ENCODE measurements at places on chromosomes 2 and 18.

DNA sequence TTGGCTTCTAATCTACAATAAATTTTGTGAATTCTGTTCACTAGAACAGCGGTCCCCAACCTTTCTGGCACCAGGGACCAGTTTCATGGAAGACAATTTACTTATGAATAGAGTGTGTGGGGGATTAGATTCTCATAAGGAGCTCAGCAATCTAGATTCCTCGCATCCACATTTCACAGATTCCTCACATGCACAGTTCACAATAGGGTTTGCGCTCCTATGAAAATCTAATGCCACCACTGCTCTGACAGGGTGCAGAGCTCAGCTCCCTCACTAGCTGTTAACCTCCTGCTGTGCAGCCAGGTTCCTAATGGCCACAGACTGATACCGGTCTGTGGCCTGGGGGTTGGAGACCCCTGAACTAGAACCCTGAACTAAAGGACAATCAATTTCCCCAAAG is 1568.6 kb upstream of the NXPH2 start:
- DNase-seq: no peak

- peak; percentile 88 for DNase-seq
Observed at GRCh38 chr2:73176881-73177644, 25.3 kb upstream of the NOTO start.

- no peak for DNase-seq
Observed at GRCh38 chr2:195663007-195663406, 6.0 kb downstream of the SLC39A10 start.

- no peak for DNase-seq
Observed at GRCh38 chr2:143230506-143231253, 101.5 kb downstream of the ARHGAP15 start.

DNA sequence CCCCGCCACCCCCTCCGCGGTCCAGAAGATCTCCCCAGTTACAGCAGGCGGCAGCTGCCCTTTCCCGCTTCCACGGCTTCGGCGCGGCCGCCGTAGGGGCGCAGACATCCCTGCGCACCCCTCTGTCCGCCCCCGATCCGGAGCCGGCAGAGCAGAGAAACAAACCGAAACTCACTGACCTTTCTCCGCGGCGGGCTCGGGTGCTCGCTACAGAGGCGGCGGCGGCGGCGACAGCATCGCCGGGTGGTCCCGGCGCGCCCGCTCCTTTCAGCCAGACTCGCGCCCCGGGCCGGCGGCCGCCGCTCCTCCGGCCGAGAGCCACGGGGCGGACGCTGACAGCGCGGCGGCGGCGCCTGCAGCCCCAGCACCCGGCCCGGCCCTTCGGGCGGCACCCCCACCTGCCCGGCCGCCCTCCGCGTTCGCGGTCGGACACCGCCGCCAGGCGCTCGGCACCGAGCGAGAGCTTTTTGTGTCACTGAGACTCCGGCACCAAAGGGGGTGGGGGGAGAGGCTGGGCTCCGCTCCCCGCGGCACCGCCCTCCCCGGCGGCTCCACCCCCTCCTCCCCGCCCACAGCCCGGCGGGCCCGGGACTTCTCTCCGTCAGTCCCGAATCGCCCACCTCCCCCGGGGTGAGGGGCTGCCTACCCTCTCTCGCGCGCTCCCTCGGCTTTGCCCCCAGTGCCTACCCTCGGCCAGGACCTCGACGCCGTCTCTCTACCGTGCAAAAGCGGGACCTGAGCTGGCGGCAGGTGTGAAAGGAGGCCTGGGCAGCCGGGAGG is 1.4 kb upstream of the RNF152 start:
- DNase-seq: peak; percentile 60

- no peak for DNase-seq
Observed at GRCh38 chr2:157304811-157305722, 20.6 kb downstream of the ERMN start.

- DNase-seq: no peak
Observed at GRCh38 chr18:56240405-56240804, 398.0 kb downstream of the TXNL1 start.

DNA sequence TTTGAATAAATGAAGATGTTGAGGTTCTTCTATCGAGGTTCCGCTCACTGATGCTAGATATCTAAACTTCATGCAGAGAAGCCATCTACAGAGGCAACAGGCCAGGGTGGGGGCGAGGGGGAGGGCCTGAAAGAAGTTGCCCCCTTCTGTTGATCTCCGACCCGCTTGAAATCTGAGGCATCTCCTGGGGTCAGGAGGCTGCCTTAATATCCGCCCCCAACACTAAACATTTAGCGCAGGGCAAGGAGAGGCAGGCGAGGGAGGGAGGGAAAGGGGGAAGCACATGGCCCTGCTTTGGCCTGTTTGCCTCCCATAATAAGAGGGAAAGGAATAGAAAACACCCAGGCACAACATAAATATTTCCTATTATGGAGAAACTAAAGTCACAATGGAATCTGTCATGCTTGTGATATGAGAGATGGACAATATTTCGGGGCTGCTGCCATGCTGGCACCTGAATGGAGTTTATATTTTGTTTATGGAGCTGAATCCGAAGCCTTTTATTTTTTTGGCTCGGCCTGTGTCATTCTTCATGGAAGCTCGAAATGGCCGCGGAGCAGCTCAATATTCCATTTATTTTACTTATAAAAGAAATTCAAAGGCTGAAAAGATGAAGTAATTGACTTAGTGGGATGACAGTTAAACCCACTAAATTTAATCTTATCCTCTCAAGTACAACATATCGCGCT is 221.1 kb downstream of the INSIG2 start:
- DNase-seq: no peak

GRCh38 chr2:4502230-4502843 is 799.0 kb downstream of the DCDC2C start:
- no peak for DNase-seq

DNA sequence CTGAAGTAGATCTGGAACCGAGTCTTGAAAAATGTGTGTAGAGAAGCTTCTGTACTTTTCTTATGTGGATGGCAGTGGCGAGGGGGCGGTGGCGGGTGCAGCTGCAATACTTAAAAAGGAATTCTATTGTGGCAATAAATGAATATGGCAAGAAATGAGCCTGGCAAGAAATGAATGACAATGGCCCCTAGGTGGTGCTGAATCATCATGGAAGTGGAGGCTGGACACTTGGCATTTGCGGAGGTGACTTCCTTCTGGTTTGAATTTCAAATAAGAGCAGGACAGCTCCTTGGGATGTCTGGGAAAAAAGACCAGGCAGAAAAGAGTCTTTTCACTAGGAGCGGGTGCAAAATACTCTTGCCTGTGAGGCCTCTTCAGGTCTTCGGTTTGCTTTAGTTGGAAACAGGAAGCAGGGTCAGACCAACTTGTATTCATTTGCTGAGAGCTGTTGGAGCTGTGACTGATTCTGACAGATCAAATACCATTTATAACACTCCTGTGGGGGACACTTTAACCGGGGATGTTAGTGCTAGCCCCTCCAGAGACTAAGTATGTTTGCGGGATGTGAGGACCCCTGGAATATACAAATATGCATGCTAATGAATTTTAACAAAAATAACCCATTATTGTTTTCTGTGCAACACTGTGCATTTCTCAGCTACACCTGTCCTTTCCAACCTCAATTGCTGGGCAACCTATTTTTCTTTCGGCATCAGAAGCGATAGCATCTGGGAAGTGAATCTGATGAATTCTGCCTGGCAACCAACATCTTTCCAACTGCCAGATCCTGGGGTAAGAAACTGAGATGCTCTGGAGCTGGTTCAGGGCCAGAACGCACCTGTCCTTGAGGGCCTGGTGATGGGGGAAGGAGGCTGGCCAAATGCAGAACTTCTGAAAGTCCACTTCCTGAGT is 35.4 kb downstream of the FASTKD2 start:
- DNase-seq: no peak

DNA sequence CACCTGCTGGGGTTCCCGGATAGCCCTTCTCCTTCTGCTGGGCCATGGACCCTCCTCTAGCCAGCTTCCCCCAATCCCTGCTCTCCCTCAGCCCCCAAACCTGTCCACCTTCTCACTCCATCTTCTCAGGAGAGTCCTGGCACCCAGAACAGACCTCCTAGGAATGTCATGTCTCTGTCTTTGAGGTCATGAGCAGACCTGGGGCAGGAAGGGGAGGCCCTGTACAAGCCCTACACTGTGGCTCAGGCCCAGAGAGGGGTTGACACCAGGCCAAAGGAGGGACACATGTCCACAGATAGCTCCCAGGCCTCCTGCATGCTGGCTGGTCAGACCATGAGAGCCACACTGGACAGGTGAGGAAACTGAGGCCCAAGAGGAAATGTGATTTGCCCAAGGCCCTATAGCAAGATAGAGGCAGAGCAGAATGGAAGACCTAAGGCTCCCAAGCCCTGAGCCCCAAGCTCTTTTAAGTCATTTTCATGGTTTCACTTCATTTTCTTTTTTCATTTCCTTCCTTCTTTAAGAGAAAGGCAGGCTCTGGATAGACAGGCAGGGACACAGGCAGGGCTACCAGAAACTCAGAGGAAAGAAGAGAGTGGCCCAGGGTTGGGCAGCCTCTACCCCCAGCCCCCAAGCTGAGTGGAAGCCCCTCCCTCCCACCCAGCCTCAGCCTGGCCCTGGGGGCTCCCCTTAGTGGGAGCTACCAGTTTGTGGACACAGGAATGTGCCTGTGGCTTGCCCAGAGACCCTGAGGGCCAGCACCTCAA is 159.7 kb downstream of the SMAD7 start:
- DNase-seq: no peak

GRCh38 chr18:48698707-48699106 is 159.9 kb downstream of the CTIF start:
- DNase-seq: no peak

GRCh38 chr2:42614838-42615237 is 46.4 kb downstream of the MTA3 start:
- DNase-seq: no peak

- no peak for DNase-seq
Observed at GRCh38 chr2:36781907-36782720, 85.6 kb downstream of the VIT start.

GRCh38 chr2:40814616-40815015 is 362.7 kb upstream of the SLC8A1 start:
- no peak for DNase-seq

DNA sequence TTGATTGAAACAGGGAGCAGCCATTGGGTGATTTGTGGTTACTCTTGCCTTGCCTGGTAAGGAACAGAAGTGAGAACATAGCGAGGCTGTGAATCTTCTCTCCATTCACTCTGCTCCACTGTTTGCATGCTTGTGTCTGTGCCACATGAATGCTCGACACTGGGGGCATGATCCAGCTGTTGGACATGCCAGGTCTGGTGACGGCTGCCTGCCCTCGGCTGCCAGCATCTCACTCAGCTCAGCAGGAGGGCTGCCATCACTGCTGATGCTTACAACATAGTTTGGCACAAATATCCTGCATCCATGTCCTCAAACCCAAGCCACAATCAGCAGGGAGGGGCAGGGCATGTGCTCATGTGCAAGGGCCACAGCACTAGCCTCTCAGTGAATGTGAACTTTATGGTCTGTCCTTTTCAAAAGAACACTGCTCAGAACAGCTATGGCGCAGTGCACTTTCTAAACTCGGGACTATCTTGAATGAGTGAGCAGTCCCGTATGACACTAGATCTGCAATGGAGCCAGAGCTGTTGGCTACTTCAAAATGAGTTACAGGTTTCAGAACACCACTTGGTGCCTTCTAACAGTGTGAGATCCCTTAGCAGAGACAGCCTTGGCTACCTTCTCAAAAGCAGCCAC is 126.3 kb downstream of the NRP2 start:
- DNase-seq: no peak

DNA sequence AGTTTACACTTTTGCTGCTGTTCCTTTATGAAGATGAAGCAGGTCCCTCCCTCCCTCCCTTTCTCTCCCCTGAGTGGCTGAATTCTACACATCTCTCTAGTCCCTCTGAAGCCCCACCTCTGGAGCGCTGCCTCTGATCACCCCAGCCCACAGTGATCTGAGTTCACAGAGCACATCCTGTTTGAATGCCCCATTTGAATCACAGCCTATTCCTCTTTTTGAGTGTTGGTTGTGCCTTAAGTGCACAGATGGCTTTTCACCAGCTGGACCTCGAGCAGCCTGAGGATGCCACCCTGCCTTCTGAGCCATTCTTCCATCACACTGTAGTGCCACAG is 87.1 kb downstream of the ITGB1BP1 start:
- no peak for DNase-seq

DNA sequence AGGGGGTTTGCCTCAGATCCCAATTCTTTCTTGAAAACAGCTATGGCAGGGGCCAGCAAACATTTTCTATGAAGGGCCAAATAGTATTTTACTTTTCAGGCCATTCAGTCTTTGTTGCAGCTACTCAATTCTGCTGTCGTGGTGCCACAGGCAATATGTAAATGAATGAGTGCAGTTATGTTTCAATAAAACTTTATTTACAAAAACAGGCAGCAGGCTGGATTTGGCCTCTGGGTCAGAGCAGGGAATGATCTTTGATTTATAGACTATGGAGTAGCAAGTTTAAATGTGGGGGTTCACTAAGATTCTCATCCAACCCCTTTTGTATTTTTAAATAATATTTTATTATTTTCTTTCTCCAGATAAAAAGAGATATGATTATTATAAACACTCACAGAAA is 72.4 kb downstream of the IRS1 start:
- DNase-seq: no peak

- DNase-seq: no peak
Observed at GRCh38 chr18:67269206-67269605, 247.3 kb downstream of the DSEL start.

GRCh38 chr18:43744960-43745745 is 467.9 kb upstream of the SYT4 start:
- no peak for DNase-seq

DNA sequence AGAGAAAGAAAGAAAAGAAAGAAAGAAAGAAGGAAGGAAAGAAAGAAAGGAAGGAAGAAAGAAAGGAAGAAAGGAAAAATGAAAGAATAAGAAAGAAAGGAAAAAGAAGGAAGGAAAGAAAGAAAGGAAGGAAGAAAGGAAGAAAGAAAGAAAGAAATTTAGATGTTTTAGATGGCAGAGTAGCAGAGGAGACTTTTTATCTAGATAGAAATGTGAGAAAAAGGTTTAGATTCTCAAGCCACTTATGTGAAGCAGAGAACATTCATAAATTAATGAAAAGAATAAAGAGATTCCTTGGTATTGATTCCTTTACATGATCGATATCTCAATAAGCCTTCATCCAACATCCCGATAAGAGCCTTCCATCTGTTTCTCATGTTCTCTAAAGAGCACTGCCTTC is 513.5 kb downstream of the CNTNAP5 start:
- no peak for DNase-seq

GRCh38 chr2:6538607-6539006 is 327.1 kb downstream of the CMPK2 start:
- DNase-seq: no peak

- DNase-seq: no peak
Observed at GRCh38 chr2:237724811-237725478, 73.6 kb upstream of the RBM44 start.

GRCh38 chr2:36478332-36478738 is 119.6 kb downstream of the FEZ2 start:
- DNase-seq: no peak

- peak; percentile 13 for DNase-seq
Observed at GRCh38 chr18:46343931-46344372, 239.8 kb downstream of the HAUS1 start.

GRCh38 chr2:234355808-234356365 is 141.0 kb downstream of the ARL4C start:
- DNase-seq: no peak

GRCh38 chr18:9887992-9888391 is 2.2 kb downstream of the TXNDC2 start:
- no peak for DNase-seq

- DNase-seq: no peak
Observed at GRCh38 chr2:39538718-39539117, 101.6 kb upstream of the MAP4K3 start.
